CD4-positive, alpha-beta T cell treated with Interleukin-15 for 4 hours (primary cell): ENCODE measurements at places on chromosomes 7 and 10.

GRCh38 chr10:124648131-124648475, 96.1 kb downstream of the FAM53B start:
- DNase-seq, result no peak

GRCh38 chr7:31890766-31891165, 179.4 kb downstream of the PDE1C start:
- no peak for DNase-seq

- no peak for DNase-seq
Measured at GRCh38 chr10:97914171-97914836, 64.7 kb downstream of the GOLGA7B start.

- DNase-seq, result no peak
Measured at GRCh38 chr10:125231116-125231812, 70.9 kb upstream of the CTBP2 start.

- no peak for DNase-seq
Measured at GRCh38 chr7:80642871-80643270, 4.4 kb downstream of the CD36 start.

- no peak for DNase-seq
Measured at GRCh38 chr7:84484502-84485079, 290.0 kb upstream of the SEMA3A start.

GRCh38 chr10:5033061-5033778, 29.6 kb upstream of the AKR1C2 start:
- no peak for DNase-seq

DNA sequence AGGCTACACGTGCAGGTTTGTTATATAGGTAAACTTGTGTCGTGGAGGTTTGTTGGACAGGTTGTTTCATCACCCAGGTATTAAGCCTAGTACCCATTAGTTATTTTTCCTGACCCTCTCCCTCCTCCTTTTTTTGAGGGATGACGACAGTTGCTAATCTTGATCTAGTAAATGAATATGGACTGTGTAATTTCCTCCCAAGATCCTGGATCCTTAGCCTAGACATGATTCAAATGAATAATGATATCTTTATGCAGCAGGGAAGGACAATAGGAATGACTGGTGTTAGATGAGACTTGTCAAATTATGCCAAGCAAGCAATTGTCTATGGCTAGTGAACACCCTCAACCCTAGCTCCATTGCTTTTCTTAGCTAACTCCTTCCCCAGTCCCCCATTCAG, 156.2 kb downstream of the PLPP4 start:
- no peak for DNase-seq

DNA sequence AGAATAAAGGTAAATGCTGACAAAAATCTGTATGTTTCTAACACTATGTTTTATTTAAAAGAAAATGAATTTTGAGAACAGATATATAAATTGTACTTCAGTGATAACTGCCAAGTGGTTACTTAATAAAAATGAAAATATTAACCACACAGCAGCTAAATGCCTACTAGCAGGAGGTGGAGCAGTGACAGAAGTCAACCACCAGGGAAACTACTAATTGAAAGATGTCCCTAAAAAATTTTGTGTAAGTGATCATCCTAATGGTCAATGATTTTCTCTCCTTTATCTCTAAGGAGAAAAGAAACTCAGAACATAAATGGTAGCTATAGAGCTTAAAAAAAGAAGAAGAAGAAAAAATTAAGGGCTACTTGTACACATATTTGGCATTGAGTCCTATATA, 22.9 kb downstream of the WNT16 start:
- no peak for DNase-seq

- DNase-seq, result no peak
Measured at GRCh38 chr10:91103384-91104192, 116.9 kb upstream of the PCGF5 start.

DNA sequence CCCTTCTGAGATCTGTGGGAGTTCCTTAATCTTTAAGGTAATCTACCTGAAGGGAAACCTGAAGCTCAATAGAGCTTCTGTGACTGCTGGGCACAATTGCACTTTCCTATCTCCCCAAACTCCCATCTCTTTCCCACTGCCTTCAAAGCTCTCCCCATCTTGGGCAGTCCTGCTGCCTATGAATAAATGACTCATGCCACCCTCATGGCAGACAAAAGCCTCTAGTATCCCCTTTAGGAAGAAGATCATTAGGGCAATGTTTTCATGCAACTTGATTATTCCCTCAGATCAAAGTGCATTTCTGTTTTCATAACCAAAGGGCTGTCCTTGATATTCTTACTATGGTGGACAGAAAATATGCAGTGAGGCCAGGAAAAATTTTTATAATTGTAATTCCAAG, 704.9 kb upstream of the LRRN3 start:
- DNase-seq, result no peak
